ENCODE measurements at places on chromosomes 7 and 10. TPM values are rescaled to one million over a fixed set of nuclear protein-coding genes. Genes with fewer than 3 reads are reported as not detected.

DNA sequence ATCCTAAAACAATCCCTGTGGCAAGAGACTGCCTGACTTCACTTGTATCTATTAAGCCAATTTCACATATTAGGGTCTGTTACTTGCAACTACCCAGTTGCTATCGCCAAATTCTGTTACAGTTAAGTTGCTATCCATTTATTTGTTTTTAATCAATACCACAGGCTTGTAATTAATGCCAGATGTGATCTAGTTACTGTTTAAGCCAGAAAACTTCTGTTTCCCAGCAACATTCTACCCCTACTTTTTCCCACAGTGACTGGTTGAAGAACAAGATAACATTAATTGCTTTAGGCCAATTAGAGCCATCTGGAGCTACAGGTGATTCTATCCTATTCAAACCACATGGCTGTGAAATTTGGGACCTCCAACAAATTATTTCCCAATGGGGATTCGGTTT lies 131.3 kb downstream of the ALOX5 start:
- H3K27me3 ChIP-seq, result no peaks in the 10 kb centered on the region
- no peak overlapping the region for H3K27ac ChIP-seq
- no peak for DNase-seq
- H3K4me3 ChIP-seq, result no peak overlapping the region

- H3K36me3 ChIP-seq, result no peaks in the 10 kb centered on the region
- no peak overlapping the region for H3K27ac ChIP-seq
- H3K4me3 ChIP-seq, result no peak overlapping the region
- no peaks in the 10 kb centered on the region for H3K27me3 ChIP-seq
- no peaks in the 10 kb centered on the region for H3K4me1 ChIP-seq
- DNase-seq, result no peak
These were observed 884.1 kb downstream of the NRG3 start for GRCh38 chr10:82759050-82759449.

DNA sequence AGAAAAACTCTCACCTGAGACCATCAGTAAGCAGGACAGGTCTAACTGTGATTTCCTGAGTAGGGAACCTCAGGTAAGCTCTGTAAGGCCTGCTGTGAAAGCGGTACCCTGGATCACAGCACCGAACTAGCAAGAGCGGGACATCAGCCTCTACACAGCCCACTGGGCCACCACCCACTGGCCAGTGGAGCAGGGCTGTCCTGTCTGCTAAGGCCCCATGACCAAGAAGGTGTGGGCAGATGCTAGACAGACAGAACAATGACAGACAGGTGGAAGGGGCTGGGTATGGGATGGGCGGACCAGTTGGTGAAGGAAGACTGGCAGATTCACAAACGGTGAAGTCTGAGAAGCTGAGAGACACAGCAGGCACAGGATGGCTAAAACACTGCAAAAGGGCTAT lies 79.4 kb upstream of the DDC start:
- H3K4me3 ChIP-seq, result no peak overlapping the region
- no peak overlapping the region for H3K27ac ChIP-seq
- DNase-seq, result no peak

- H3K4me1 ChIP-seq, result no peaks in the 10 kb centered on the region
- DNase-seq, result no peak
- no peak overlapping the region for H3K27ac ChIP-seq
- H3K4me3 ChIP-seq, result no peak overlapping the region
These were observed 337.8 kb downstream of the ADARB2 start for GRCh38 chr10:1399431-1400100.

DNA sequence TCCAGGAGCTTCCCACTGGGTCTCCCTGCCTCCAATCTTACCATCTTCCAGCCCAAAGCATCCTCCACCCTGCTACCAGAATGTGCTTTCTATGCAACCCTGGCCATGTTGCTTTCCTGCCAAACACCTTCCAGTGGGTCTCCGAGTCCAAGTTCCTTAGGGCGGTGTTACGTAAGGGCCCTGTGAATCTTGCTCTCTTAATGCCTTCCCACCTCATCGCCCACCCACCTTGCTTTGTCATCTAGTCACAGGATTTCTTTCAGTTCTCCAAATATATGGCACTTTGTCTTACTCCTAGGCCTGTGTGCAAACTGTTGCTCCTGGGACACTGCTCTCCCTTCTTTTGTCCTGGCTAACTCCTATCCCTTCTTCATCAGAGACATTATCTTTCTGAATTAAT lies 344.5 kb downstream of the RPS24 start:
- no peaks in the 10 kb centered on the region for H3K36me3 ChIP-seq
- no peak overlapping the region for H3K4me3 ChIP-seq
- H3K27ac ChIP-seq, result no peak overlapping the region
- H3K27me3 ChIP-seq, result no peaks in the 10 kb centered on the region

GRCh38 chr10:60732807-60733516 lies 45.3 kb upstream of the CDK1 start:
- H3K27ac ChIP-seq, result no peak overlapping the region
- no peaks in the 10 kb centered on the region for H3K36me3 ChIP-seq
- no peaks in the 10 kb centered on the region for H3K4me1 ChIP-seq
- peak; percentile 32 for DNase-seq
- H3K27me3 ChIP-seq, result peaks cover 74% of the 10 kb centered on the region

- no peak for DNase-seq
- H3K4me1 ChIP-seq, result no peaks in the 10 kb centered on the region
- H3K27ac ChIP-seq, result no peak overlapping the region
- no peak overlapping the region for H3K4me3 ChIP-seq
These were observed 250.4 kb downstream of the ELMO1 start for GRCh38 chr7:37198041-37198905.

DNA sequence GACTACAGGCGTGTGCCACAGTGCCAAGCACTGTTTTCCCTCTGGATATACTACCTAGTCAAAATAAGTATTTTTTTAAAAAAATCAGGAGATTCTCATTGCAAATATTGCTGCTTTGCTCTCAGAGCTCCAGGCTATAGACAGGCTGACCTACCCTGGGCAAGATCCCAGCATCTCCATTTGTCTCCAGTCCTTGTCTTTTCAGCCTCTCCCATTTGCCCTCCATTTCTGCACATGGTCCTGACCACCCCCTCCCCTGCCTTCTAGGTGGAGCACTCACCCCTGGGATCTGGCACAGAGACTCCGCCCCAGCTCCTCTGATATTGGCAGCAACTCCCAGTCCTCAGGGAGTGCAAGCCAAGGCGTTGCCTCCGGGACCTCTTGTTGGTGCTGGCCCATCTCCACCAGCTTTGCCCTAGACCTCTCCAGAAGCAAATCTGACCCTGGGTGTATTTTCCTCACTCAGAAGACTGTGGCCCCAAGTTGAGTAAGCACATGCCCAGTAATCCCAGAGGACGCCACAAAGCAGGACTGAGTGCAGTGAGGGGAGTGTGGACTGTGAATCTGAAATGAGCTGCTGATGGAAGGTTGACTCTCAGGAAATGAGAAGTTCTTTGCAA lies 120.6 kb downstream of the MTPAP start:
- H3K36me3 ChIP-seq, result no peaks in the 10 kb centered on the region
- H3K27me3 ChIP-seq, result no peaks in the 10 kb centered on the region
- DNase-seq, result peak; percentile 45
- no peak overlapping the region for H3K27ac ChIP-seq
- H3K4me1 ChIP-seq, result peaks cover 14% of the 10 kb centered on the region

DNA sequence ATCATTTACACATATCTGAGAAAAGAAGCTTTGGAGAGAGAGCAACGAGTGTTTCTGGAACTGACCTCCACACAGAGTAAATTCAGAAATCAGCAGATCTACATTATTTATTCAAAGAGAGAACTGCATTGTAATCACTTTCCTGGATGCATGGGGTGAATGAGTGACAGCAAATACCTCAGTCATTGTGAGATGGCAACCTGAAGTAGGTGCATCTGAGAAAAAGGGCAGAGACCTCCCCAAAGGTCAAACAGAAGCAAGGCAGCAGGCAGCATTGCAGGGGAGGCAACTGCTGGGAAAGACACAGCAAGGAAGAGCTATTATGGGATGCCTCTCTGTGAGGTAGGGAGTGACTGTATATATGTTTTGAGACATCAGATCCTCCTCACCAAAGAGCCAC lies 26.5 kb upstream of the SMIM30 start:
- H3K27ac ChIP-seq, result no peak overlapping the region
- H3K27me3 ChIP-seq, result peaks cover 3% of the 10 kb centered on the region
- DNase-seq, result no peak
- no peaks in the 10 kb centered on the region for H3K36me3 ChIP-seq
- no peak overlapping the region for H3K4me3 ChIP-seq

DNA sequence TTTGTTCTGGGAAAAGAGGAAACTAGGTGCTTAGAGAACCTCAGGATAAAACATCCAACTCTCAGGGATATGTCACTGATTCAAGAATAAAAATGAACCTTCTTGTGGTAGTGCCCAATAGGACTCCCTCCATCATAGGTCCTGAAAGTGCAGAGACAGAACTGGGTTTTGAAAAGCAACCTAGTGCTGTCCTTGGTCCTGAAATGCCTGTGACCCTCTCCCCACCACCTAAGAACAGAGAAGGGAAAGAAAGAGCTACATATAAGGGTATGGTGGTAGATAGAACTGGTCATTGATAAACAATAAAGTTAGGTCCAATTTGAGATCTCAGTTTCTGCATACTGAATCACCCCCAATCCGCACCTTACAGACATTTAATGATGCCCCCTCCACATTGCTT lies 953.3 kb downstream of the XPNPEP1 start:
- no peaks in the 10 kb centered on the region for H3K4me1 ChIP-seq
- no peaks in the 10 kb centered on the region for H3K36me3 ChIP-seq
- H3K27me3 ChIP-seq, result no peaks in the 10 kb centered on the region
- no peak overlapping the region for H3K4me3 ChIP-seq
- H3K27ac ChIP-seq, result no peak overlapping the region
- peak; percentile 53 for DNase-seq

DNA sequence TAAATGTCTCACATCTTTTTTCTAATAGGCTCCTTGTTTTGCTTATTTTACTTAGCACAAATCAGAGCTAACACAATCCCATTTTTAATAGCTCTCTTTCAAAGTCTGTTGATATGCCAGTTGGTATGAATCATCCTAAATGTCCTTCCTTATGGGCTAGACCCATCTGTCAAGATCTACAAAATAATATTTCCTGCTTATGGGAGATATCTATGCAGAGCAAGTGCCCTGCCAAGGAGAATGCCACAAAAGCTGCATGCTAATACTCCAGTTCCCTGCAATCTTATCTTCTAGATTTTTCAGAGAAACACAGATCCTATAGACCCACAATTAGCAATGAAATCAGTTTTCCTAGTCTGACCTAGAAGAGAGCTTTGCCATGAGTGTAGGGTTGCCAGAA lies 230.8 kb upstream of the NPVF start:
- no peaks in the 10 kb centered on the region for H3K4me1 ChIP-seq
- no peaks in the 10 kb centered on the region for H3K36me3 ChIP-seq
- no peak overlapping the region for H3K4me3 ChIP-seq
- no peaks in the 10 kb centered on the region for H3K27me3 ChIP-seq
- H3K27ac ChIP-seq, result no peak overlapping the region

DNA sequence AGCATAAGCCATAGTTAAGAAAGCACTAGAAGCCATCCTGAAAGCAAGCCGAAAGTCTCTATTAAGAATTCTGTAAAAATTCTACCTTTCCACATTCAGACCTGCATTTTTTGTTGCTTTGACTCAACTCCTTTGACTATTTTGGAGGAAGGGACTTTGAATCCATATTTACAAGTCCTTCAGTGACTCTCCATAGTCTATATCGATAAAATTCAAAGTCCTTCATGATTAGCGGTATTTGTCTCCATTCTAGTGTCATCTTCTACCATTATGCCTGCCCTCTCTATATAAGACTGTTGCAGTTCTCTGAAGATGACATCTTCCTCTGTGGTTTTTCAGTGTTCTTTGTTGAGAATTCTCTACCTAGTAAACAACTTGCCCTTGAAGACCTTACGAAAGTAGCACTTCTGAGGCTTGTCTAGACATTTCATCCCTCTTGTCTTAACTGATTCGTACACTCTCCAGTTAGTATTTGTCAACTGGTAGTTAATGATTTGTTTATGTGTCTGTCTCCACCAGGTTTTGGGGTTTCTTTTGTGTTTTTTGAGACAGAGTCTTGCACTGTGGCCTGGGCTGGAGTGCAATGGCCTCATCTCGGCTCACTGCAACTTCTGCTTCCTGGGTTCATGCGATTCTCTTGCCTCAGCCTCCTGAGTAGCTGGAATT lies 1.7 kb downstream of the CCSER2 start:
- no peaks in the 10 kb centered on the region for H3K27me3 ChIP-seq
- no peak for DNase-seq

PGAM2 gene
- not detected for total RNA-seq

PPP1R3A gene
- not detected for total RNA-seq

NAT16 gene
- not detected for total RNA-seq

CTAGE8 gene
- total RNA-seq, result 0.13 TPM

All from GM23248 (cell line).